Stimulated activated CD4-positive, alpha-beta T cell treated with anti-CD3 and anti-CD28 coated beads, TNF-alpha, amount 100 ng/mL, for 1 hour (primary cell): ENCODE measurements at places on chromosomes 13 and 19.

GRCh38 chr19:38402623-38402966, 298 bp upstream of the FAM98C start:
- no peak for DNase-seq

DNA sequence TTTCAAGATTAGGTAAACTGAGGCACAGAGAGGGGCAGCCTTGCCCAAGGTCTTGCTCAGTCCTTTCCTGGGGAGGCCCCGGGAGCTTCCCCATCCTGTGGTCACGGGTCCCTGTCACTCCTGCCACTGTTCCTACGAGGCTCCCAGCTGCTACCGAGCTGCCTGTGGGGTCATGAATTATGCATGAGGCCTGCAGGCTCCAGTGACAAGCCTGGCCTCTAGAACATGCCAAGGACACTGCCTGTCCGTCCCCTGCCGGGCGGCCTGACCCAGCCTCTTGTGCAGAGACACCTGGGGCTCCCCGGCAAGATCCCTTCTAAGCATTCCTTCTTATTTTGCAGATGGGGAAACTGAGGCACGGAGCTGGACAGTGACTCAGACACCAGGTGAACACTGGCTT, 2.7 kb downstream of the FCHO1 start:
- no peak for DNase-seq

DNA sequence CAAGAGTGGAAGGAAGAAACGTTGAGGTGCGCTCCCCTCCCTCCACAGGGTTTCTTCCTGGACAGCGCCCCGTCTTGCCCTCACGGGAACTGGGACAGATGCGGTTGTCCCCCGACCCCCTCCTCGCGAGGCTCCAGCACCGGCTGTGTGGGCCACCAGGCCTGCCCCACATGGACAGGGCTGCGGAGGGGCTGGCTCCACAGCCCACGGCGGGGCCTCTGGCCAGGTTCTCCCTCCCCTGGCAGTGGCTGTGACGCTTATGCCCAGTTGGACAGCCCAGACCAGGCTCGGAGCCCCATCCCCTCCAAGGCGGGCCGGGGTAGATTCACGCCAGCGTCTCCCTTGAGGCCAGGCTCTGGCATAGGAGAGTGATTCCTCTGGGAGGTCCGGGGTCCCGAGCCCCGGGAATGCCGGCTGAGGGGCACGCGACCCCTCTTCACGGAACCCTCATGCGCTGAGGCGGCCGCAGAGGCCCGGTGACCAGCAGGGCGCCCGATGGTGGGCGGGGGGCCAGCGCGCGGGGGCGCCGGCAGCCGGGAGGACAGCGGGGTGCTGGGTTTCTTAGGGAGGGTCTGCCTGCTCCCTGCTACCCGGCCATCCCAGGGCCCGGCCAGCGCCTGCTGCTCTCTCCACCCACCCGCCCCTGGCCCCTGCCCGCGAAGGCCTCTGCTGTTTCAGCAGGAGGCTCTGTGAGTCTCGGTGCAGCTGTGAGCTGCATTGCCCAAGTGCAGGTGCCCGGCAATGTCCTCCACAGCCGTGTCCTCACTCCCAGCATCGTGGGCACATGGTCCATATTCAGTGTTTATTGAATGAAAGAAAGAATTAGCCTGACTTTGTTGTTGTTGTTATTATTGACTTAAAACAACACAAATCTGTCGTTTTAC, 20.3 kb upstream of the GAS6 start:
- no peak for DNase-seq

- no peak for DNase-seq
These were observed 10.4 kb downstream of the SAMD4B start for GRCh38 chr19:39352381-39353255.

DNA sequence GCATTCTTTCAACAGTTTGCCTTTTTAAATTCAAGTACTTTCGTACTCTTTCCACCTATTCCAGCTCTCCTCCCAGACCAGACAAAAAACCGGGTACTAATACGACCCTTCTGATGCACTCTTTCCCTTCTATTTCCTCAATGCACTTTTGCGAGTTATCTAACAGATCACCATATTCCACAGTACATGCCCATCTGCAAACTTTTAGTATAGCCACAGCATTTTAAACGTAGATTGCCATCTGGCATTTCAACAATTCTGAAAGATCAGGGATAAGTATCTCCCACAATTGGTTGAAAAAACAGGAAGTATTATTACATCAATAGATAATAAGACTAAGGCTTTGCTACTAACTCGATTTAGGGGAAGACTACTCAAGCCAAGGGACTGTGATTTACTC, 31.5 kb downstream of the RBM26 start:
- DNase-seq: no peak
